ENCODE measurements at places on chromosomes 2 and 18.
A peak's percentile ranks its signal among the peaks of the same experiment; 100 is the strongest.

- no peak for DNase-seq
These were observed 291.3 kb downstream of the AFF3 start for GRCh38 chr2:99851089-99851488.

GRCh38 chr18:64966667-64967066, 784.1 kb upstream of the CDH7 start:
- peak; percentile 23 for DNase-seq

- no peak for DNase-seq
These were observed 164.6 kb upstream of the RMP24 start for GRCh38 chr18:35807811-35808335.

GRCh38 chr2:118936936-118937335, 5.1 kb upstream of the MARCO start:
- DNase-seq: no peak

DNA sequence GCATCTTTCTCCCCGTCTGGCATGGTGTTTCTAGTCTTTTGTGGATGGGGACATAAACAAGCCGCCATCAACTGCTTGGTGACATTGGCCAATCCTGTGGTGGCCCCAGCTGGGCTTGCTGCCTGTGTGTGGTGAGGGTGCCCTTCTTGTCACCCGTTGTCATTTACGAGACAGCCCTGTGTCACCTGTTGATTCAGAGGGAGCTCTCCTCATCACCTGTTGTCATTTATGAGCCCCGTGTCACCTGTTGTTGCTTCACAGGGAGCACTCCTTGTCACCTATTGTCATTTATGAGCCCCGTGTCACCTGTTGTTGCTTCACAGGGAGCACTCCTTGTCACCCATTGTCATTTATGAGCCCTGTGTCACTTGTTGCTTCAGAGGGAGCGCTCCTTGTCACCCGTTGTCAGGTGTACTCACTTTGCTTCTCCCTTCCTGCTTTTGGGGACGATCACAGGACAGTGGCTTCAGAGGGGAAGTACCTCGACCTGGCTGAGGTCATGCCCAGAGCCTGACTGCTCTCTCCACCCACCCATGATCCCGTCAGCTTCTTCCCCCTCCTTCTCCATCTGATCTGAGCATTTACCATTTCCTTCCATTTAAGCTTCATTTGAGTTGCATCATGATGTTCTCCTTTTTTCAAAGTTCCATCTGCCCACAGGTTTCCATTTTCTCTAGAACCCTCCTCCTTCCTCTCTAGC, 29.1 kb downstream of the HPCAL1 start:
- DNase-seq: no peak

GRCh38 chr2:102736410-102737409, 25.1 kb upstream of the TMEM182 start:
- peak; percentile 58 for DNase-seq

DNA sequence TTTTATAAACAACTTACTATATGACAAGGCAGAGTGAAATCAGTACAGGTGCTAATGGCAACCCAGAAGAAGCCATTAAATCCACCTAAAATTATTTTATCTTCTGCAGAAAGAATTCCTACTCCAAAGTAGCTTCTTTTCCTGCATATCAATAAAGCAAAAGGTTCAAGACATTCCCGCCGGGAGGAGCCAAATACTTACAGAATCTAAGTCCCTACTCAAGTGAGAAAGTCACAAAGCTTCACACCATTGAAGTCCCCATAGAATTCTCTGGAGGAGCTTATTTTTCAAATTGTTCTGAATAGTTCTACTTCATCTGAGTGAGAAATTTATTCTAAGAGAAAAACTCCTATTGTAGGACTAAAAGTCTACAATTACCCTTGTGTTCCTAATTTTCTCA, 233.7 kb upstream of the HNRNPA3 start:
- DNase-seq: no peak

- no peak for DNase-seq
These were observed 118.9 kb downstream of the SPOPL start for GRCh38 chr2:138620431-138620830.

DNA sequence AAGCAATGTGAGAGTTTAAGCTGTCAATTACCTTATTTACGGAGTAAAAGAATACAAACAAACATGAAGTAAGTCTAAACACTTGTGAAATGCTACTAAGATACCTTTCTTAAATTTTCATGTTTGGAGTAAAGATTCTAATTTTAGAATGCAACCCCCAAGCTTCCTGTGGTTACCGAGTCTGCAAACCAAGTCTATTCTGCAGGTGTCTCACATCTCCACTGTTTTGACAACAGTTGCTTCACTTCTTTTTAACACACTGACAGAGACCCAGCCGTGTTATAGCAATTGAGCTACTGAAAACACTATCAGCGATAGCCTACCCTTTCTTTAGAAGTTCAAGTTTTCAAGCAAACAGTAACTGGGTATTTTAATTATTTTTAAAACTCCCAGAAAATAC, 608.3 kb downstream of the ERBB4 start:
- DNase-seq: no peak

GRCh38 chr2:170846314-170846713, 29.6 kb downstream of the GAD1 start:
- DNase-seq: no peak

DNA sequence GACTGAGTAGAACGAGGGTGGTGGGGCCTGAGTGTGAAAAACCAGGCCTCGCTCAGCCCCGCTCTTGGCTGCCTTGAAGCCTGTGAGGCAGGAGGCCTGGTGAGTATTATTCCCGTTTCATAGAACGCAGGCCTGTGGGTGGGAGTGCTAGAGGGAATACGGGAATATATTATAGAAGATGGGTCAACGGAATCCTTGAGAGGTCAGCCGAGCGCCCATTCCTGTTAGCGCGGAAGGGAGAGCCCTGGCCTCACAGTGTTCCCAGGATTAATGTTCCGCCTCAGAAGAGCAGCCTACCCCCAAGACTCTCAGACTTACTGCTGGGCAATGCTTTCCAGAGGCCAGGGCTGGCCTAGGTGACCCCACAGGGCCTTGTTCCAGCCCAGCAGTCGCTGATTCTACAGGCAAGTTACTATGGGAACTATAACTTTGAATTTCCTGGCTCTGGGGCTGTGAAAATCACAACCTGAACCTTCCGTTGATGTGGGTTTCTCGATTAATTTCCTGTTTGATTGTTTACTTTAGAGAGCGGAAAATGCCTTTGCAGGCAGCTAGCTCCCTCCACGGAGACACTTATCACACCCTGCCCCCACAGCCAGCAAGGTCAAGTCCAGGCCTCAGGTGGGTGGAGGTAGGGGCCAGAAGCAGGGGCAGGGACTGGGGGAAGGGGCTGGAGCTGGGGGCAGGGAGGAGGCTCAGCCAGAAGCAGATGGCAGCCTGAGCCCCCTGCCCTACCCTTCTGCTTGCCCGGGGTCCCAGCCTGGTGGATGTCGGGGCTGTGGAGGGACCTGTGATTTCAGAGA, 108.3 kb downstream of the SMAD7 start:
- DNase-seq: no peak

- DNase-seq: no peak
These were observed 12.6 kb upstream of the EVA1A start for GRCh38 chr2:75573145-75573878.

DNA sequence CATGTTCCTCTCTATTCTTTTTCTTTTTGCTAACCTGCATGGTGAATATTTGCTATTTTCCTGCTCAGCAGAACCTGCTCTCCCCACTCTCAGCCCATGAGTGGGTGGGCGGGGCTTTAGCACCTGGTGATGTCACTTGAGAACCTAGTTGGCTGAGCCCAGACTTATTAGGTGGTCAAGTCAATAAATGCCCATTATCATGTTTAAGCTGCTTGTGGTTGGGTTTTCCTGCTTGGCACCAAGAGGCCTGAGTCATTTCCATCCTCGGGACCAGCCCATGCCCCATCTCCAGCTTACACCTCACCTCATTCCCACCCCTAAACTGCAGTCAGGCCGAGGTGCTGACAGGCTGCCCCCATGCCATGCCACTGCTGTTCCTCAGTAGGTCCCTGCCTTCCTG, 226.6 kb downstream of the ANKRD30B start:
- DNase-seq: no peak

DNA sequence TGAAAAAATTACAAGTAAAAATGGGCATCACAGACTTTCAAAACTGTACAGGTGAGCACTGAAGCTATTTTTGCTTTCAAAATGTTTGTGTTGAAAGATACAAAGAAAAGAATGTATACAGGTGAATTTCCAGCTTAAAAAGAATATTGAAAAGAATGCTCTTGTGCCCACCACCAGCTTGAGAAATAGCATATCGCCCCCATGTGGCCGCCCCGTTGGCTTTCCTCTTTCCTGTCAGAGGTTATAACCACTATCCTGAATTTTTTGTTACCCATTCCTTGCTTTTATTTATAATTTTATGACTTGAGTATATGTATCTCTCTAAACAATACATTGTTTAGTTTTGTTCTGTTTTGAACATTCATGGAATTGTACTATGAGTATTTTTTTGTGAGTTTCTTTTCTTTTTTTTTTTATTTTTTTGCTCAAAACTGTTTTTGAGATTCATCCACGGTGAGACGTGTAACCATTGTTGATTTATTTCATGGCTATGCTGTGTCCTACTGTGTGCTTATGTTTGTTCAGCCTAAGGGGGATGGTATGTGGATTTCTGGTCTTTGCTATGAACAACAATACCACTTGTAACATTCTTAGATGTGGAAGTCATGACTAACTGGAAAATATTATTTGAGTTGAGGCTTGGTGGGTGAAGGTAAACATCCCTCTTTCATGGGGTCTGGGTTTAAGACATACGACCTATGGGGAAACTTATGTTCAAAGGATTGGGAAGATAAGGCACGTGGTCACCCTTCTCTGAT, 11.6 kb downstream of the TRPM8 start:
- no peak for DNase-seq

GRCh38 chr2:66501267-66501666, 66.3 kb downstream of the MEIS1 start:
- no peak for DNase-seq

DNA sequence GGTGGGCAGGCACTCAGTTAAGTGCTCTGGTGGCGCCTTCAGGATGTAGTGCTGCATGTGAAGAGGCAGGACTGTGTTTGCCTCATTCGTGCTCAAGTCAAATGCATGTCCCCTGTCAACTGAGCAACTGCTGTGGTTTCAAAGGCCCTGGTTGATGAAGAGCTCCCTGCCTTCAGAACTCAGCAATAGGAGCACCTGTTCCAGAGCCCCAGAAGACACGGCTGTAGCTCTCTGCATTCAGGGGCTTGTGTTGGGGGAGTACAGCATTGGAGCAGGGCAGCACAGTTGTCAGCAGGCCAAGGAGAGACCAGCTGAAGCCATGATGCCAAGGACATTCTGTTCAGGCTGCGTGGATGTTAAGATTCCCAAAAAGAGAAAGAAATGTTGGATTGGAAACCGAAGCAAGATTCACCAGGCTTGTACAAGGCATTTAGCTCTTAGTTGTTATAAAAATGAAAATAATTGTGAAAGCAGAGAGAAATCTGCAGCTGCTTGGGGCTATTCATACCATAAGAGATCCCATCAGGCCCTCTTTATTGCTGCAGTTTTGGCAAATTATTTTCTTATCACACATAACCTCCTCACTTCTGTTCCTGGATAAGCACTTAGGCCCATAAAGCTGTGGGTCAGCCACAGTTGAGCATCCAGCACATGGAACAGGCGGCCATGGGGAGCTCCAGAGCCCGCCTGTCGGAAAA, 252.4 kb upstream of the ZNF521 start:
- no peak for DNase-seq

- no peak for DNase-seq
These were observed 97.9 kb upstream of the ATL2 start for GRCh38 chr2:38474715-38475566.

DNA sequence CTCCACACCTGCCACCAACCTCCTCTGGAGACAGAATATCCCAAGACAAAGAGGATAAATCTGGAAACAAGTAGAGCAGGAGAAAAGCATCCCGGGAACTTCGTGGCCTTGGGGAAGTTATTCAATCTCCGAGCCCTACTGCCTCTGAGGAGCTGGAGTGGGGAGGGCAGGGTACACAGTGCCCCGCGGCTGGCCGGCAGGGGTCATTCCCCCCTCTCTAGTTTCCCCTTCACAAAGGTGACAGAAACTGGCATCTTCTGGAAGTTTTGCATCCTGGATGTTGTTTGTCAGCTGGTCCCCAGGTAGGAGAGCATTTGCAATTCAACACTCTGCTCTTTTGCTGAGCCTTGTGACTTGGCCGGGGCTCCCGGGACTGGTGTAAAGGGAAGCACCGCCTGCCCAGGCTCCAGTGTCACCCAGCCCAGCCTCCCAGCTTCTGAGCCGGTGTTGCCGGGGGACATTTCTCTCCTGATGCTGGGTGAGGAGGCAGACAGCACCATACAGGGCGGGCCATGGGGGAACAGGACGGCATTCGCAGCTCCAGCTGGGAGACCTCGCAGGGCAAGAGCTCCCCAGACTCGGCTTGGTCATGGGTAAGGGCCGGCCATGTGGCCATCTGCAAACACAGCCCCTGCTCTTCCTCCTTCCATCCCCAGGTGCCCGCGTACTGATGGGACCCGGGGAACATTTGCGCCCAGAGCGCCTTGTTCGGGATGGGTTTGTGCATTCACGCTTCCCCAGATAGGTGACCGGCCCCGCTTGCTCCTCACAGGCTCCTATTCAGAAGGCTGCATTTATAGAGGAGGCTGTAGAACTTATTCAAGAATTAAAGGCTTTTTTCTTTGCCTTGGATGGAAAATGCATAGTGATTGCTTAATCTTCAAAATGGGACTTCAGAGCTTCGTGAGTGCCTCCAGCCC, 7.4 kb upstream of the NTSR2 start:
- DNase-seq: no peak

GRCh38 chr18:22585821-22586220, 168.1 kb upstream of the CTAGE1 start:
- DNase-seq: no peak

- DNase-seq: no peak
These were observed 1047.8 kb downstream of the SOCS6 start for GRCh38 chr18:71336576-71337210.

- DNase-seq: no peak
These were observed 177.3 kb downstream of the NBAS start for GRCh38 chr2:15383695-15384350.

DNA sequence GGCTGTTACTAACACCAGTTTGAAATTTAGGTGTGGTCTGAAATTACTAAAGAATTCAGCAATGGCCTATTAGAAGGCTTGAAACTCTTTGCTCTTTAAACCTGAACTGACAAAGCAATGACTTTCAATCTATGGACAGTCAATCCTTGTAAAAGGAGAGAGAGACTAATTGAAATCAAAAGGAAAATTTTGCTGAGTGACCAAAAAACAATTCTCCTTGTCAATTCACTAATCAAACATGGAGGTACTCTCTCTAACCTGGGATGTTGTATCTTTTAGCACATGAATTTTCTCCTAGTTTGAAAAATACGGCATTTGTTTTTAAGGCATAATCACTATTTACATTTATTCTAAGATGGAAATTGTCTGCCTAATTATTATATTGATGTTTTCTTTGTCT, 49.6 kb upstream of the ATIC start:
- no peak for DNase-seq

GRCh38 chr2:86372641-86373502, 35.4 kb upstream of the REEP1 start:
- peak; percentile 12 for DNase-seq

DNA sequence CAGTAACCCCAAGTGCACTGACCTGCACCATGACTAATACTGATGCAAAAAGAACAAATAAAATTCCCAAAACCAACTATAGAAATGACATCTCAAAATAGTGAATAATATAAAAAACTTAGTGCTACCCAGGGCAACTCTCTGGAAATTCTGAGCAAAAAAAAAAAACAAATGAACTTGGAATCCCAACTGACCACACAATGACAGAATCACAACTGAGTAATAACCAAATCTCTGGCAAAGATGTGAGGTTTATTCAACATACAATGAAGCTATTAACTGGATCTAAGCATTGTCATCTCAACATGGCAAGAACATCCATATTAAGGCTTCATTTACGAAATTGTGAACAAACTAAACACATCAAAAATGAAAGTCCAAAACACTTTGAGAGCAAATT, 22.7 kb downstream of the EXOC6B start:
- DNase-seq: no peak

- no peak for DNase-seq
These were observed 1551.7 kb upstream of the SLC39A10 start for GRCh38 chr2:194105358-194105757.

Measured in SHP77 treated with DMSO at 0.1 percent for 48 hours (cell line).